Stomach (tissue), 19 donors: ENCODE measurements at places on chromosomes 12 and 14. TPM values are rescaled to one million over a fixed set of nuclear protein-coding genes. Genes with fewer than 3 reads are reported as not detected.

The REP15 gene
- total RNA-seq = 38.2 TPM

The GLIPR1L2 gene
- total RNA-seq = not detected

The AQP6 gene
- not detected for total RNA-seq

The NCAPD2 gene
- 17.3 TPM for total RNA-seq

The NOXRED1 gene
- total RNA-seq = not detected

The ART4 gene
- total RNA-seq = not detected

The ANGEL1 gene
- total RNA-seq = 7.8 TPM

The MIP gene
- total RNA-seq = not detected

The SLC5A8 gene
- total RNA-seq = 0.29 TPM

The LALBA gene
- not detected for total RNA-seq

The LRRK2 gene
- total RNA-seq = 8.4 TPM

The TIMM9 gene
- total RNA-seq = 46.8 TPM

The PRICKLE1 gene
- 2.2 TPM for total RNA-seq

The TGFB3 gene
- total RNA-seq = 8.0 TPM

The LBHD2 gene
- not detected for total RNA-seq

The CRACR2A gene
- total RNA-seq = 4.5 TPM

The ZDHHC22 gene
- total RNA-seq = 0.18 TPM

The OTX2 gene
- total RNA-seq = not detected

The PAPLN gene
- 8.4 TPM for total RNA-seq

The SLC10A1 gene
- not detected for total RNA-seq

The MAP4K5 gene
- 6.4 TPM for total RNA-seq

The SAMD4A gene
- 67.4 TPM for total RNA-seq

The SRRM4 gene
- 2.6 TPM for total RNA-seq

The FAM186B gene
- total RNA-seq = 0.18 TPM

The FAM222A gene
- total RNA-seq = 2.2 TPM

The NELL2 gene
- 2.9 TPM for total RNA-seq

The NAA25 gene
- total RNA-seq = 11.1 TPM

The CHGA gene
- 455 TPM for total RNA-seq

The TAS2R31 gene
- 19.6 TPM for total RNA-seq

The TTC8 gene
- not detected for total RNA-seq

The PMCH gene
- not detected for total RNA-seq

The TBC1D30 gene
- 41.1 TPM for total RNA-seq

The DTX1 gene
- total RNA-seq = 2.9 TPM

The IL31 gene
- total RNA-seq = not detected

The METTL17 gene
- total RNA-seq = 79.9 TPM

The RAB15 gene
- total RNA-seq = 1.2 TPM

The GCN1 gene
- total RNA-seq = 168 TPM

The DHRS1 gene
- total RNA-seq = 40.8 TPM

The PCK2 gene
- total RNA-seq = 168 TPM

The PTPRQ gene
- total RNA-seq = not detected

The TAMALIN gene
- total RNA-seq = 8.1 TPM

The RPL10L gene
- not detected for total RNA-seq

The NUAK1 gene
- total RNA-seq = 0.58 TPM

The CLEC4C gene
- total RNA-seq = not detected

The NXPH4 gene
- total RNA-seq = not detected

The ALKBH2 gene
- 28.1 TPM for total RNA-seq

The FERMT2 gene
- total RNA-seq = 213 TPM

The FGF6 gene
- not detected for total RNA-seq
